A172 (cell line): ENCODE measurements at places on chromosomes 6 and 20. TPM values are rescaled to one million over a fixed set of nuclear protein-coding genes. Genes with fewer than 3 reads are reported as not detected.

Gene GNAS-AS1
- 1.1 and 1.8 TPM in 2 replicates for total RNA-seq

Gene TMEM200A
- 21.9 and 23.4 TPM in 2 replicates for total RNA-seq

- no peak for DNase-seq
Measured at GRCh38 chr20:7540923-7541322, 399.3 kb downstream of the HAO1 start.

- DNase-seq, result no peak
Measured at GRCh38 chr6:136795996-136796395, 3.7 kb upstream of the MAP3K5 start.

GRCh38 chr6:73969971-73970970 lies 274.3 kb downstream of the CD109 start:
- DNase-seq, result peak; percentile 57

- no peak for DNase-seq
Measured at GRCh38 chr6:56570413-56571359, 72.0 kb downstream of the DST start.

DNA sequence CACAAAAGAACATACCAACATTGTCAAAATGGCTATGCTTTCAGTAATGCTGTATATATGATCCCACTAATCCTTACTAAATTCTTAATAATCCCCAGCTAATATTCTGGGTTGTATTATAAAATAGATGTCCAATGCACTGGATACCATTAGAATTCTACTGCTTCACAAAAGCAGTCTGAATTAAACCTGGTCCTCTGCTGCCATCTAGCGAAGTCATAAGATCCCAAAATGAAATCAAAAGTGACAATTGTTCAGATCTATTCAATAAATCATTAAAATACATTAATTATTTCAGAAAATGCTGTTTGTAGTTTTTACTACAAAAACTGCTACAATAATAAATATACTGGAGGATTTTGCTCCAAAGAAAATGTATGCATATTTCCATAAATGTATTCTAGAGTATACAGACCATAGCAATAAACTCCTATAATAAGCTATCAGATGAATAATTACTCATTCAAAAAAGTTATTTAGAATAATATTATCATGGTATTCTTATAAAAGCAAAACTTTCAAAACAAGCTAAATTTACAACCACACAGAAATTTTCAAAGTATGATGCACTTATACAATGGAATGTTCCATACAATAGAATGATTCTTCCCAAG lies 92.6 kb downstream of the RNGTT start:
- DNase-seq, result peak; percentile 38
